Left cardiac atrium (tissue), 4 donors: ENCODE measurements at places on chromosomes 7 and 10. TPM values are rescaled to one million over a fixed set of nuclear protein-coding genes. Genes with fewer than 3 reads are reported as not detected.

The ADGRA1 gene
- 0.10 TPM for total RNA-seq

GRCh38 chr10:62443866-62444265 lies 69.7 kb downstream of the ZNF365 start:
- DNase-seq, result no peak

The CCDC172 gene
- not detected for total RNA-seq

The SLC13A1 gene
- total RNA-seq, result not detected

GRCh38 chr10:73785721-73786511 lies 510 bp downstream of the ZSWIM8 start:
- DNase-seq, result no peak

The GIMAP4 gene
- total RNA-seq, result 30.2 TPM

DNA sequence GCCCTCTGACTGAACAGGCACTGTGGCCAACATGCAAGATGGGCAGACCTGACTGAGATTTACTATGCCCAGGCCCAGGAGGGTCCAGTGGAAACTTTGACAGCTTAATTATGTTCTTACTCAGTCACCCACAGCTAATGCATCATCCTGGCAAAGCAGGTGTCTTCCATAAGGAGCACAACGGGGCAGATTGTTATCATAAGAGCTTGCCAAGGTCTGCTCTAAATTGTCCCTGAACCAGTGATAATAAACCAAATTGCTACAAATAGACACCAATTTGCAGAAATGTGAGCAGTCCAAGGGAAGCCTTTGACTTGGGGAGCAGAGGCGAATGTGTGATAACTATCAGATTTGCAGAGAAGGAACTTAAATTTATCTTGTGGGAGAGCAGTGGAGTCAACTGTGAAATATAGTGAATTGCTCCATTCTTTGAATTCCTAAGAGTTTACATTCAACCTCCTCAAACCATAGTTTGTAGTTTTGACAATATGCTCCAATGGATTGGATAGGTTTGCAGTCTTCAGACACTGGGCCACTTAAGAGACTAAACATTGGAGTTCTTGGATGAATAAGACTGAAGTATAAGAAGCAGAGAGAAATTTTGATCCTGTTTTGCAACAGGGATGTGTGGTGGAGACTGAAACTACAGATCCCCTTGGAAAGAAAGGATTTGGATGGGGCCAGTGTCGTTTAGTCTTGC lies 494.7 kb downstream of the CCSER2 start:
- DNase-seq, result no peak

The OPALIN gene
- not detected for total RNA-seq

GRCh38 chr7:120838281-120838682 lies 19.7 kb downstream of the TSPAN12 start:
- no peak for DNase-seq

DNA sequence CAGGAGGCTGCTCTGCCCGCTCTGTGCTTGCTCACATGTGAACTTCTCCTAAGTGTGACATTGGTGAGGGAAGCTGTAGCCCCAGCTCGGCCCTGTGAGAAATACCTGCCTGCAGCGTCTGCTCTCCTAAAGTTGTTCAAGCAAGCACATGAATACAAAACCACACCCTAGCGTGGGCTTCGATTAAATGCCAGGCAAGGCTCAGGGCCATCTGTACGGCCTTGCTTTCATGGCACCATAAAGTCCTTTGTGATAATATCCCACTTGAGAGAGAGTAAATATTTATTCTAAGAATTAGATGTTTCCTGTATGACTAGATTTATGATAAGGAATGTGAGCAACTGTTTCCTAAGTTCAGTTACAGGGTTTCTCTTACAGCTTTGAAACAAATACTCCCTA lies 262.8 kb upstream of the KLF14 start:
- DNase-seq, result peak; percentile 24

DNA sequence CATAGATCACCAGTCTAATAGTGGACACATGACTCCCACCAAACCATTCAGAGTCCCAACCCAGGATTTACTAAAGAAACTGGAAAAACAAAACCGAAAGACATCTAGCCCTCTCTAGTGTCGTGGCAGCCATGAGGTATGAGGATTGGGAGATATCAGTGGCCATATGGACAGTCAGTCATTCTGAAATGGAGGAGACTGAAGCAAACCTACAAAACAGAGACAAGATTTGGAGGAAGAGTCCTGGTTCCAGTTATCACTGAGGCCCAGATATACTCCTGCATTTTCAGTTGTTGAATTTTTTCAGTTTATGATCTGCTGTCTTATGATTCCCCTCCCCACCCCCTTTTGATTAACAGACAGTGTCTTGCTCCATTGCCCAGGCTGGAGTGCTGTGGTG lies 9.1 kb upstream of the RALA start:
- DNase-seq, result no peak

The PPP1R3A gene
- total RNA-seq, result 54.1 TPM

DNA sequence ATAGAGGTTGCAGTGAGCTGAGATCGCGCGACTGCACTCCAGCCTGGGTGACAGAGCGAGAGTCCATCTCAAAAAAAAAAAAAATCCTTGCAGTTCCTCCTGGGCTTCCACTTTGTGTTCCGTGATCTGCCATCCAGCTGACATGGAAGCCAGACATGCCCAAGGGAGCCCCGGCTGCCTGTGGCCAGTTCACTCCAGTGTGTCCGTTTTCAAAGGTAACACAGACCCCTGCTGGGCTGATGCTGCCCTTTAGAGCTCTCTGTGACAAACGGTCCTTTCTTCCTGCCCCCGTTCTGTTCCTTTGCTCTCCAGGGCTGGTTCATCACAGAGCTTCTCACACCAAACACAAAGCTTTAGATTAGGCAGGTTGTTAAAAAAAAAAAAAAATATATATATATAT lies 130.8 kb downstream of the CUL2 start:
- DNase-seq, result no peak

The PCLO gene
- 3.5 TPM for total RNA-seq

The PHKG1 gene
- total RNA-seq, result 25.3 TPM

The NME8 gene
- not detected for total RNA-seq

DNA sequence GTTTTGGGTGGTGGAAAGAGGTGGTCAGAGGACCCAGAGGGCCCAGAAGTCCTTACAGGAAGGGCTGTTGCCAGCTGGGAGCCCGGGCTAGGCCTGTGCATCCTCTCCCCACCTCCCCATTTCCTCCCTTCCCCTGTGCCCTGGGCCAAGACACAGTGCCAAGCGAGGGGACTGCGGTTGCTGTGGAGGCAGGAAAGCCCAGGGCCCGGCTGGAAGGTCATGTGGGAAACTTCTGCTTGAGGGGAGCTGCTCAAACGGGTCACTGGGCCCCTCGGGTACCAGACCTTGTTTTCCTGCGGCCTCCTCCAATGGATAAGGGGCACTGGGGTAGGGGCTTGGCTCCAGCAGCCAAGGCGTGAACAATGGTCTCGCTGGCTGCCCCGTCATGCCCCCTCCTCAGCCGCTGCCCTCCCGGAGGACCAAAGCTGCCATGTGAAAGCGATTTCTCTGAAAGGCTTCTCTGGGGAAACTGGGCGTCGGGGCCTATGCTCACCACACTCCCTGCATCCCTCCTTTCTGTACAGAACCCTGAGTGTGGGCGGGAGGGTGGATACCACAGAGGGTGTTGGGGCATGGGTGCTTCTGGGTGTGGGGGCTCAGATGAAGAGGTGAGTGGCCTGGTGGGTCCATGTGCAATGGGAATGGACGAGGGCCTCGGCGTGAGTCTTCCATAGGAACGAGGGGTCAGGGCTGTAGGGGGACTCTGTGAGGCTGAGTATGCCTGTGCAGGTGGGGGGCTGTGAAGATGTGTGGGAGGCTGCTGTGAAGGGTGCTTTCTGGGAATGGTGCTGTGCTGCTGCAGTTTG lies 135.3 kb downstream of the PTPN20 start:
- peak; percentile 12 for DNase-seq

DNA sequence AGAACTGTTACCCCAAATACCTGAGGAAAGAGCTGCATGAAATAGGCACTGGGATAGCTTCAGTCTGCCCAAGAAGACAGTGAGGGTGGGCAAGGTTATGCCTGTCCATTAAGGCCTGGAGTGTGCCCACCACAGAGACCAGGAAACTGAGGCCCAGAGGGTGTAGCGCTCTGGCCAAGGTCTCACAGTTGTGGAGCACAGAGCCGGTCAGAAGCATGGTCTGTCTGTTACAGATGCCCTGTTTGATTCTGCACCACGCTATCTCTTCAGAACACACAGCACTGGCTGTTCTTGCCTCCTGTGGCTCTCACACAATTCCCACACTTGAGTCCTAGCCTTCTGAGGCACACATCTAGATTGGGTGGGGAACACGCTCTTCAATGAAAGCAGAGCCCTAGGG lies 261.4 kb downstream of the GRID1 start:
- DNase-seq, result no peak

The TMEM196 gene
- total RNA-seq, result not detected

The CTAGE6 gene
- total RNA-seq, result 0.12 TPM

The DNAJC30 gene
- total RNA-seq, result 14.3 TPM

- DNase-seq, result no peak
Measured at GRCh38 chr10:51649064-51649463, 50.3 kb downstream of the CSTF2T start.

DNA sequence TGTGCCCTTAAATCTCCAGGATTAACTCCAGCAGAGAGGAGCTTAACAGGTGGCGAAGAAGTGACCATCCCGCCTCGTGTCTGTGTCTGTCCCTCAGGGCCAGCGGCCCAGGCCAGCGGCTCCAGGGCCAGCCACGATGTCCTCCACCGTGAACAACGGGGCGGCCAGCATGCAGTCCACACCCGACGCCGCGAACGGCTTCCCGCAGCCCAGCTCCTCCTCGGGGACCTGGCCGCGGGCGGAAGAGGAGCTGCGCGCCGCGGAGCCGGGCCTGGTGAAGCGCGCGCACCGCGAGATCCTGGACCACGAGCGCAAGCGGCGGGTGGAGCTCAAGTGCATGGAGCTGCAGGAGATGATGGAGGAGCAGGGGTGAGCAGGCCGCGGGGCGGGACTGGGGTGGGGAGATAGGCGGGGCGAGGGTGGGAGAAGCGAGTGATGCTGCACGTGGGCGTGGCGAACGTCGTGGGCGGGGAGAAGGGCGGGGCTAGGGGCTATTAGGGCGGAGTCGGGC lies 33.3 kb downstream of the SRRM3 start:
- peak; percentile 72 for DNase-seq

GRCh38 chr10:44201656-44202055 lies 183.2 kb downstream of the CXCL12 start:
- no peak for DNase-seq

The TLX1 gene
- total RNA-seq, result not detected

GRCh38 chr10:132967540-132967939 lies 25.2 kb upstream of the CFAP46 start:
- no peak for DNase-seq

The CRPPA gene
- 7.9 TPM for total RNA-seq

The SPDYE11 gene
- not detected for total RNA-seq

The SKIDA1 gene
- total RNA-seq, result 1.9 TPM

- DNase-seq, result no peak
Measured at GRCh38 chr10:69712342-69712741, 82.3 kb downstream of the FAM241B start.

DNA sequence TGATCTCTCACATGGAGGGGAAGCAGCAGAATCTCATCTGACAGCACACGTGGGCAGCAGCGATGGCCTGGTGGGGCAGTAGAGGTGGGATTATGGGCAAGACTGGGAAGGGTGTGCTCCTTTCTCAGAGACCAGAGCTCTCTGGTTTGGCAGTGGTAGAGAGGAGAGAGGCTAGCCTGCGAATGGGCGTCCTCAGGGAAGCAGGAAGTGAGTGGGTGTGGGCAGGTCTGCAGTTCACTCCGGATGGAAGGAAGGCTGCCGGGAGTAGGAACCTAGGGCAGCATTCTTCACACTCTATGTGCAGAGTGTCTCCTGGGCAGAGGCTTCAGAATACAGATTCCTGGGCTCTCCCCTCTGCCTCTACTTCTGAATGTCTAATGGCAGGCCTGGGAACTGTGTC lies 162.8 kb upstream of the BMPER start:
- DNase-seq, result no peak

GRCh38 chr10:49371967-49372366 lies 23.9 kb downstream of the DRGX start:
- no peak for DNase-seq

GRCh38 chr10:100628061-100628460 lies 92.3 kb downstream of the HIF1AN start:
- DNase-seq, result no peak

GRCh38 chr7:131267631-131268030 lies 60.0 kb upstream of the MKLN1 start:
- no peak for DNase-seq

The OGDHL gene
- total RNA-seq, result 3.4 TPM
